ENCODE measurements at places on chromosomes 7 and 10. TPM values are rescaled to one million over a fixed set of nuclear protein-coding genes. Genes with fewer than 3 reads are reported as not detected.

The AKR1C4 gene
- total RNA-seq: not detected

The SDK1 gene
- 8.4 TPM for total RNA-seq

The TRPV6 gene
- 0.81 TPM for total RNA-seq

The TMEM72 gene
- not detected for total RNA-seq

The VAX1 gene
- total RNA-seq: not detected

The STEAP4 gene
- total RNA-seq: not detected

The METTL2B gene
- 44.3 TPM for total RNA-seq

The OIT3 gene
- total RNA-seq: not detected

The DNA2 gene
- 46.9 TPM for total RNA-seq

The SERPINE1 gene
- 13.0 TPM for total RNA-seq

The SYT15 gene
- 0.59 TPM for total RNA-seq

The KCP gene
- 5.3 TPM for total RNA-seq

The RNF32 gene
- total RNA-seq: 0.83 TPM

The AP5Z1 gene
- 39.2 TPM for total RNA-seq

The SUN3 gene
- total RNA-seq: not detected

The SAMD8 gene
- 16.7 TPM for total RNA-seq

The HOXA9 gene
- not detected for total RNA-seq

The SEMA3A gene
- total RNA-seq: 60.0 TPM

The OGDHL gene
- 21.9 TPM for total RNA-seq

The PRKG1 gene
- 10.4 TPM for total RNA-seq

The PNLIPRP3 gene
- total RNA-seq: not detected

The SLC16A12 gene
- total RNA-seq: 0.77 TPM

The FXYD4 gene
- not detected for total RNA-seq

The C10orf62 gene
- total RNA-seq: 0.31 TPM

The CYP2E1 gene
- total RNA-seq: 0.13 TPM

The GRID2IP gene
- 1.7 TPM for total RNA-seq

The MALRD1 gene
- total RNA-seq: 0.20 TPM

The UPP1 gene
- 36.4 TPM for total RNA-seq

The DNAJB9 gene
- 11.3 TPM for total RNA-seq

The GLI3 gene
- total RNA-seq: 43.0 TPM

The EVX1 gene
- total RNA-seq: not detected

The OR13A1 gene
- 0.15 TPM for total RNA-seq

The TAS2R5 gene
- 0.92 TPM for total RNA-seq

The CC2D2B gene
- 0.72 TPM for total RNA-seq

The PAPSS2 gene
- 24.0 TPM for total RNA-seq

The DENND11 gene
- 21.9 TPM for total RNA-seq

The HKDC1 gene
- not detected for total RNA-seq

The COL26A1 gene
- 42.6 TPM for total RNA-seq

The ADAM22 gene
- 8.7 TPM for total RNA-seq

The NPFFR1 gene
- total RNA-seq: not detected

The TUBB8 gene
- total RNA-seq: 0.57 TPM

The CUZD1 gene
- total RNA-seq: 19.4 TPM

The DKK1 gene
- 0.64 TPM for total RNA-seq

The TRIM74 gene
- total RNA-seq: not detected

The NXPH1 gene
- total RNA-seq: 0.11 TPM

The CTAGE15 gene
- 1.7 TPM for total RNA-seq

The AZGP1 gene
- 0.24 TPM for total RNA-seq

The CLCN1 gene
- total RNA-seq: 0.13 TPM

The AKR1B1 gene
- total RNA-seq: 171 TPM

The PNLIPRP2 gene
- total RNA-seq: 0.24 TPM
